Progenitor cell of endocrine pancreas (in vitro differentiated cells): ENCODE measurements at places on chromosomes 5 and 9. TPM values are rescaled to one million over a fixed set of nuclear protein-coding genes. Genes with fewer than 3 reads are reported as not detected.

GRCh38 chr5:179311581-179311980 lies 33.7 kb downstream of the ADAMTS2 start:
- no peak for DNase-seq
- no peak overlapping the region for H3K27ac ChIP-seq
- no peaks in the 10 kb centered on the region for H3K4me1 ChIP-seq
- peaks cover 13% of the 10 kb centered on the region for H3K27me3 ChIP-seq
- H3K4me3 ChIP-seq = no peak overlapping the region

DNA sequence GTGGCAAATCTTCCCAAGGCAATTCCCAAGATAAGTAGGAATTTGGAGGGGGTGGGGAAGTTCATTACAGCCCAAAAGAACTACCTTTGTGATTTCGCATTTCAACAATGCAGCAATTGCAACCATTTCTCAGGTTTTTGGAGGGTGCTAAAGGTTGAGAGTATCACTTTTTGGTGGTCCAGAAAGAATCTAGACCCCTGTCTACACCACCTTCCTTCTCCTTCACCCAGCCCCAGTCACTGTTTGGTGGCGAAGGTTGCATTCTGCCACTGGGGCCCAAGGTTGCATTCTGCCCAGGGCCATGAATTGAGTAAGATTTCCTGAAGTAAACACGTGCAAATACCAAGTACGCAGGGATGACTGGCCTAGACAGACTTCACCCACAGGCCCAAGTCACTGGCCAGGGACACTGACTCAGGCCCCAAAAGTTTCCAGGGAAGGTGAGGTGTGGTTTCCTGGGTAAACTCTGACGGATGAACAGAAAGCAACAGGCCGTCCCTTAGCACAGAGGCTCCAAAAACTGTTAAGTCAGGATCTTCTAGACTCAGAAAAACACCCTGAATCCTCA lies 5.7 kb downstream of the PDE6A start:
- DNase-seq = no peak
- no peak overlapping the region for H3K4me3 ChIP-seq
- H3K36me3 ChIP-seq = no peaks in the 10 kb centered on the region

GRCh38 chr5:136086783-136087566 lies 45.7 kb upstream of the SMAD5 start:
- no peaks in the 10 kb centered on the region for H3K27me3 ChIP-seq
- no peak overlapping the region for H3K27ac ChIP-seq
- no peaks in the 10 kb centered on the region for H3K4me1 ChIP-seq
- no peak for DNase-seq
- H3K36me3 ChIP-seq = no peaks in the 10 kb centered on the region

GRCh38 chr5:73770172-73771025 lies 144.4 kb downstream of the ARHGEF28 start:
- no peaks in the 10 kb centered on the region for H3K4me1 ChIP-seq
- no peak overlapping the region for H3K27ac ChIP-seq
- no peak overlapping the region for H3K4me3 ChIP-seq
- DNase-seq = no peak
- no peaks in the 10 kb centered on the region for H3K27me3 ChIP-seq

The LHX3 gene
- not detected in 2 replicates for total RNA-seq

DNA sequence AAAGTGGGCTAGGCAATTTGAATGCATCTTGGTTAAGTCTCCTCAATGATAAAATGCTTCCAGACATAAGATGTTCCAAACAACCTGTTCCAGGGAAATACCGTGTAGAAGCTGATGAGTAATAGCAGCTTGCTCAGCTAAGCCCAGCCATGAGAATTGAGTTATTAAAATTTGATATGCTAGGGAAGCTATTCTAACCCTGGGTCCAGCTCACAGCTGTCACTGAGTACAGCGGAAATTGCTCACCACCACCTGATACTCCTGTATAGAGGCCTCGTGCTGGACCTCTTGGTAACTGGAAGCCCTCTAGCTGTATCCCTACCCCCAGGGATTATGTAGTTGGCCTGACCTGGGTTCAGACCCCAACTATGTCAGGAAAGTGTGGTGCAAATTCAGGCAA lies 521.3 kb upstream of the TRPC7 start:
- H3K4me3 ChIP-seq = no peak overlapping the region
- no peak for DNase-seq
- H3K27ac ChIP-seq = no peak overlapping the region
- no peaks in the 10 kb centered on the region for H3K4me1 ChIP-seq
- H3K36me3 ChIP-seq = no peaks in the 10 kb centered on the region
- H3K27me3 ChIP-seq = peaks cover 15% of the 10 kb centered on the region

DNA sequence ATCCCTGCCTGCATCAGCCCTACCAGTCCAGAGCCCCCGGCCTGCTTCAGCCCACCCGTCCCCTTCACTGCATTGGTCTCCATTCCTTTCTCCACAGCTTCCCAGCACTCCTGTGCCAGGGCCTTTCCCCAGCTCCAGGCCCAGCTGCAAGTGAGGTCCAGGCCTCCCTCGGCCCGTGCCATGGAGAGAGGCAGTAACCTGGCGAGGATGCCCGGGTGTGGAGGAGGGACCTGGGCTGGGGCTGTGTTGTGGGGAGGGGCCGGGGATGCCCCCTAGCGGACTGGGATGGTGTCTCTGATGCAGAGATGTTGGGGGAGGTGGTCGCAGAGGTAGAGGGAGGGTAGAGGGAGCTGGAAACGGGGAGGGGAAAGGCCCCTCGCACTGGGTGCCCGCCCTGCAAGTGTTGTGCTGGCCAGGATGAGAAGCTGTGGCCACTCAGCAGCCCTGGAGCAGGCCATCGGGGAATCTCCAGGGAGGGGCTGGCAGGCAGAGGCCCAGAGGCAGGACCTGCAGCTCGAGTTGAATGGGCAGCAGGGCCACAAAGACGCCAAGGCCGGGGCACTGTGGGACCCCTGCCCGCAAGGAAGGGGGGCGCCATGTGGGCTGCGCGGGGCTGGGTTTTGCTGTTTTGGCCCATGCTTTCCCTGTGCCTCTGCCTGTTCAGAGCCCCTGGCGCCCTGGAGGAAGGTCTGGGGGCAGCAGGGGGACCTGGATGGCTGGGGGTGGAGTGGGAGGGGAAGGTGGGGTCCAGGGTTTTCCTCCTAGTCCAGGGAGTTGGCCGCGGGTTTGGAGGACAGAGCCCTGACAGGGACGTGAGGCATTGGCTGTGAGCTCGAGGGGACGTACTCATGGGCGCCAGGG lies 26.0 kb upstream of the NKD2 start:
- no peaks in the 10 kb centered on the region for H3K36me3 ChIP-seq
- H3K4me1 ChIP-seq = no peaks in the 10 kb centered on the region
- H3K4me3 ChIP-seq = no peak overlapping the region
- no peak overlapping the region for H3K27ac ChIP-seq
- peaks cover 27% of the 10 kb centered on the region for H3K27me3 ChIP-seq
- no peak for DNase-seq
